ENCODE measurements at places on chromosomes 1 and 21. TPM values are rescaled to one million over a fixed set of nuclear protein-coding genes. Genes with fewer than 3 reads are reported as not detected.
A peak's percentile ranks its signal among the peaks of the same experiment; 100 is the strongest.

DNA sequence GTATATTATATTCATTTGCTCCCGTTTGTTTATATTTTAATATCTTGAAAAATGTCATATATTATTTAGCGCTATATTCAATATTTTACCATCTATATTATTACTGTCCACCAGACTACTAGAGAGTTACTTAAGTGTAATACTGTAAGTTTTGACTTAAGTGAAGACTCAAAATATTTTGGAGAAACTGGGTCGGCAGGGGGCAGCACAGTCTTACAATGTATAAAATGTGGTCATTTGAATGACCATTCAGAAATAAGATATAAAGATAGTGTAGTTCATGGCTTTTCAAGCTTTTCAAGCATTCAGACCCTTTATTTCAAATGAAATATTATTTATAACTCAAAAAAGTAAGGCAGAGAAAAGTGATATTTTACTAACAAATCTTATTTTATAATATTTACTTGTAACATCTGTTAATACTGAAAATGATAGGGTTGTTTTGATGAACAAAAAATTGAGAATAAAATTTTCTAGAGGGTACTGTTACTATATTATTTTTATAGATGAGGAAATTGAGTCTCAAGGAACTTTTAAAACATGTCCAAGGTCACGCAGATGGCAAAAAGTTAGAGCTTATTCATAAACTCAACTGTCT, 89.0 kb upstream of the SERTAD4 start:
- peak; percentile 28 for DNase-seq

DNA sequence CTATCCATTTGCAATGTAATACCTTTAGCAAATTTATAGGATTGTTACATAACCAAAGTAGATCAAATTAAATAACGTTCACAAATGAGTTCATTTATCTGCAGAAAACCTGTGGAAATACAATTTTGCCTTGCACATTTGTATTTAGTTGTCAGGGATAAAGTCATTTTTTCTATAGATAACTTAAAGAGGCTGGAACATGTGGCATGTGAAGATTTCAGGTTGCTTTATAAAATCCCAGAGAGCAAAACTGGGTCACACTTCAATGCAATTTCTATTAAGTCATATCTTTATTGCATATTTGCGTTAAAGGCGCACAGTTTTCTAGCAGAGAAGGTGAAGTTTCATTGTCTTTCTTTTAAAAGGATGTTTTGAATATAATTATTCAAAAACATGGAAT, 342.4 kb downstream of the USP25 start:
- DNase-seq: no peak

- no peak for DNase-seq
Observed at GRCh38 chr1:115282807-115283208, 55.2 kb downstream of the NGF start.

GRCh38 chr1:42163114-42163513, 1.4 kb downstream of the GUCA2A start:
- no peak for DNase-seq

DNA sequence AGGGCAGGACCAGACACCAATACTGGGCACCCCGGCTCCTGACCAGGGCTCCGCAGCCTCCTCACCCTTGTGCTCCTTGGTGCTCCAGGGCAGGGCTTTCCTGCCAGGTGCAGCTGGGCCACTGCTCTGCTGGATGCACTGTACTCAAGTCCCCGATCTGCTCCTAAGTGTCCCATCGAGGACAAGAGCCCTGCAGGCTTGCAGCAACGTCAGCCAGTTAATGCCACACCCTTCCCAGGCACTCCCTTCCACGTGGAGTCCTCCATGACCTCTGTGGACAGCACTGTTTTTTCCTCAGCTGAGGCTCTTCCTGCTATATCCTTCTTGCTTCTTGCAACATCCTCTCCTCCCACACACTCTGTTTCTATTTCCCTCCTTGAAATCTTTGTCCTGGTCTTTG, 94.0 kb upstream of the NGF start:
- DNase-seq: no peak

- DNase-seq: no peak
Observed at GRCh38 chr21:17552410-17552809, 39.6 kb downstream of the CXADR start.

FNDC10 gene
- 3.3 TPM for total RNA-seq

CHD5 gene
- total RNA-seq: 0.56 TPM

AKR7A3 gene
- 0.52 TPM for total RNA-seq

GRCh38 chr21:41877901-41878830, 978 bp downstream of the PRDM15 start:
- peak; percentile 38 for DNase-seq

DNA sequence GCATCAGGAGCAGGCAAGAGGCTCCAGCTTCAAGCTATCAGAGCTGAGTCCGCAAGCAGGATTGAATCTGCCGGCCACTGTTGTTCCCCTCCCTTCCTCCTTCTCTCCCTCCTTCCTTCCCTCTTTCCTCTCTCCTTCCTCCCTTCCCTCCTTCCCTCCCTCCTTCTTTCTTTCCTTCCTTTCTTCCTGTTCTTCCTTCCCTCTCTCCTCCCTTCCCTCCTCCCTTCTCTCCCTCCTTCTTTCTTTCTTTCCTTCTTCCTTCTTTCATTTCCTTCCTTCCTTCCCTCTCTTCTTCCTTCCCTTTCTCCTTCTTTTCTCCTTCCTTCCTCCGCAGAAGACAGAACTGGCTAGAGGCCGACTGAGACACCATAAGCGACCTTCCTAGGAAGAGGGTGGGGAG, 534.0 kb downstream of the NPHP4 start:
- DNase-seq: no peak

RNU11 gene
- not detected for total RNA-seq

XPR1 gene
- 20.0 TPM for total RNA-seq

DNA sequence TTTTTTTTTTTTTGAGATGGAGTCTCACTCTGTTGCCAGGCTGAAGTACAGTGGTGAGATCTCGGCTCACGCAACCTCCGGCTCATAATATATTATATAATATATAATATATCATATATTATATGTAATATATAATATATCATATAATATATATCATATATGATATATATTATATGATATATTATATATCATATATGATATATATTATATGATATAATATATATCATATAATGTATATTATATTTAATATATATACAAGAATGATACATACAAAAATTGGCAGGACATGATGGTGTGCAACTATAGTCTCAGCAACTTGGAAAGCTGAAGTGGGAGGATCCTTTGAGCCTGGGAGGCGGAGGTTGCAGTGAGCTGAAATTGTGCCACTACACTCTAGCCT, 1725.5 kb downstream of the MRPL39 start:
- DNase-seq: no peak

ANGPTL3 gene
- total RNA-seq: not detected

ZNF648 gene
- not detected for total RNA-seq

SLC9C2 gene
- total RNA-seq: not detected

DNA sequence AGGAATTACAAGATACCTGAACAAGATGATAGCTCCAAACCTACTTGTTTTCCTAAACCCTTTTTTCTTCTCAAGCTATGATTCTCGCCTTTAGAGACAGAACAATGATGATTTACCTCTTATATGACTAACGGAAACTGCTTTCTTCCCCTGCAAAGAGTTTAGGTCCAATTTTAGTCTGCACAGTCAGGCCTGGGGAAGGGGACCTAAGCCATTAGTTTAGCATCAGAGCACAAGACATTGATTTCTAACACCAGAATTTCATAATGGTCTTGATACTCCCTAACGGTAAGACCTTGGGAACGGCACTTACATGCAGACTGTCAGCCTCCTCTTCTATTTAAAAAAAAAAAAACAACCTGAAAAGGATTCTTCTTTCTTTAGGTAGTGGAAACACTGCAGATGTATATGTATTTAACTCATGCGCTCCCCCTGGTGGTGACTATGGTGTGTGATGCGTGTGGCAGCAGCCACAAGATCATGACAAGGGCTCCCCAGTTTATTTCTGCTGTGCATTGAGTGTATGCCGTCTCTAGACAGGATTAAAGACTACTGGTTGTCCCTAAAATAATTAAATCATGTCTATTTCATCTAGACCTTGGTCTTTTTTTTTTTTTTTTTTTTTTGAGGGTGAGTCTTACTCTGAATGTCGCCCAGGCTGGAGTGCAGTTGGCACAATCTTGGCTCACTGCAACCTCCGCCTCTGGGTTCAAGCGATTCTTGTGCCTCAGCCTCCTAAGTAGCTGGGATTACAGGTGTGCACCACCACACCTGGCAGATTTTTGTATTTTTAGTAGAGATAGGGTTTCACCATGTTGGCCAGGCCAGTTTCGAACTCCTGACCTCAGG, 37.3 kb upstream of the TMEM222 start:
- peak; percentile 79 for DNase-seq

DNA sequence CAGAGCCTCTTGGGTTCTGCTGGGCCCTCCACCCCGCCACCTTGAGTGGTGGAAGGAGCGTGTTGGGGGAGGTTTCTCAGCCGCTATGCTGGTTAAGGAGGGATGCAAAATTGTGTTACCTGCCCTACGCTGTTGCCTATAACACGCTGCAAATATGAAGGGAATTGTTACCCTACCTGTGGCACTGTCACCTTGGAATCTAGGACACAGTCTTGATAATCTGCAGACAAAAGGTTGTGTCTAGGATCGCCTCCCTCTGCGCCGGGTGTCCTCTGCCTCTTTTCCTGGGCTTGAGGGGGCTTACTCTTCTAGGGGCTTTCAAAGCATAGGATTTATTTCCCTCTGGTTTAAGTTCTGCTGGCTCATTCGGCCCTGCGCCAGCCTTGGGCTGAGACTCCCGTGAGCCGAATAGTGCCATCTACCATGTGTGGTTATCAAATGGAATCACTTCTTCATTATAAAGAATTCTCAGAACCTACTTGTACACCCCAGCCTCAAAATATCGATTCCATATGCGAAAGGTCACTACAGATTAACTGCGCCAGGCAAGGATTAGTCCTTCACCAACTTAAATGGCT, 697 bp downstream of the SLC22A15 start:
- no peak for DNase-seq

GRCh38 chr1:17274186-17275170, 25.6 kb downstream of the PADI3 start:
- DNase-seq: peak; percentile 47

AGO3 gene
- 24.5 TPM for total RNA-seq

MLLT11 gene
- total RNA-seq: 4.9 TPM

- no peak for DNase-seq
Observed at GRCh38 chr1:96837781-96838216, 116.2 kb downstream of the PTBP2 start.

DNA sequence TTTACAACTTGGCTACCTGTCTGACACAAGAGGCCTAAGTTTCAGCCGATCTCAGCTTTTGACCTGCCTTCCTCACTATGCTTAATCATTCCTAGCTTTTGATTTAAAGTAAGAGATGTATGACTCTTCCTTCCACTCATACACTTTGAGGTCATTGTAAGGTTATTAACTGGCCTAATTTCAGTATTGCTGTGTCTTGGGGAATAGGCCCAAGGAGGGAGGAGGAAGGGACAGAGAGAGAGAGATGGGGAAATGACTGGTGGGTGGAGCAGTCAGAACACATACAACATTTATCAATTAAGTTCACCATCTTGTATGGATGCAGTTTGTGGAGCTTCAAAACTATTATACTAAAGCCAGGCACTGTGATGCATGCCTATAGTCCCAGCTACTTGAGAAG, 28.3 kb upstream of the FAM20B start:
- no peak for DNase-seq

DNA sequence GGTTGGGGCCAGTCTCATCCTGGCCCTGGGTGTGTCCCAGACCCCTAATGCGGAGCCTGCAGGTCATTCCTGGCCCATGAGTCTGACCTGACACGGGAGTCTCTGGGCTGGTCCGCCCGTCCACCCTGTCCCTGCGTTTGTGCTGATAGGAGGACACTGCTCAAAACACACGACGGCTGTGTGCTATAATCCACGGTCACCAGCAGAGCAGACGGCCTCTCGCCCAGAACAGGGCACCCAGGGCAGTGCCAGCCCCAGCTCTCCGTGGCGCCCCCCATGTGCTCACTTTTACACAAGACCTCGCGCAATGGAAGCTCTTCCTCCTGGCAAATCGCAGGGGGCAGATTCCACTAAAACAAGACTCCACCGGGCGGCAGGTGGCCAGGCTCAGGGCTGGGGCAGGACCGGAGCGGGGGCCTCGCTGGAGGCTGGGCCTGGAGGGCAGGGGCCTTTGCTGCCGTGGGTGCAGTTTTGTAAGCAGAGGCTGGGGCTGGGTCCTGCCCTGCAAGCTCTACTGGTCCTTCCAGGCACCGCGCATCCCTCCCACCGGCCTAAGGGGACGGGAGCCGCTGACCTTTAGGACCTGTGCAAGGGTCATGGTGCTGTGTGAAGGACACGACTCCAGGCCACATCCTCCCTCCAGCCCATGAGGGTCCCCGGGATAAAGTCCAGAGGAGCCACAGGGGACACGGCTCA, 10.6 kb upstream of the SLC19A1 start:
- no peak for DNase-seq

SLC2A5 gene
- not detected for total RNA-seq

TMEM200B gene
- 0.90 TPM for total RNA-seq

DNA sequence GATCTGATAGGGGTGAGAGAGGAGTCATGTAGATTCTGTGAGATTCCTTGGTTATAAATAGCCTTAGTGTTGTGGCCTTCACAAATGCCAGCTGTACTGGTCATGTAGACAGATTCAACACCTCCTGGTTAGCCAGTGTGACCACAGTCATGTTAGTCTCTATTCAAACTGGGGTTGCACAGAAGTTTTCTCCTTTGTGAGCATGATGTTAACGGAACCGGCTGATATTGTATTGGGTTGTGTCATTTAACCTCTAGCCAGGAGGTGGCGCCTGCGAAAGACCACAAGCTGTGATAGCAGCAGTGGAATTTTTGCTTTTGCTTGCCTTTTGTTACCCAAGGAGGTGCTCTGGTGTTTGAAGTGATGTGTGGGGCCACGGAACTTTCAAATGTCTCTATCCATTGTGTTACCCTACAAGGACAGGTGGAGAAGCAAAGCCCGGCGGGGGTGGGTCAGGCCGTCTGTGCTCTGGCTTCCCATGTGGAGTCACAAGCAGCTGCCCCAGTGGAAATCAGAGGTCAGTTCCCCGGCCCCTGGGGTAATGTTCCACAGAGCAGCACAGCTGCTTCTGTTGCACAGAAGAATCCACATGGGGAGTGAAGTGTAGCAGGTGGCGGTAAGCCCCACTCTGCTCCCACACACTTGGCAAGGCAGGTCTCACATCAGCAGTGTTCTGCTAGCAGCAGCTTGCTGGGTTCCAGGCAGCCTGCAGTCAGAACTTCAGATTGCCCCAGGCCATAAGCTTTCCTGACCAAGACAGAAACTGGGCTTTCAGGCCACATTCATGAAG, 112.6 kb downstream of the ADAMTS1 start:
- peak; percentile 8 for DNase-seq

ODF2L gene
- 16.9 TPM for total RNA-seq

DNA sequence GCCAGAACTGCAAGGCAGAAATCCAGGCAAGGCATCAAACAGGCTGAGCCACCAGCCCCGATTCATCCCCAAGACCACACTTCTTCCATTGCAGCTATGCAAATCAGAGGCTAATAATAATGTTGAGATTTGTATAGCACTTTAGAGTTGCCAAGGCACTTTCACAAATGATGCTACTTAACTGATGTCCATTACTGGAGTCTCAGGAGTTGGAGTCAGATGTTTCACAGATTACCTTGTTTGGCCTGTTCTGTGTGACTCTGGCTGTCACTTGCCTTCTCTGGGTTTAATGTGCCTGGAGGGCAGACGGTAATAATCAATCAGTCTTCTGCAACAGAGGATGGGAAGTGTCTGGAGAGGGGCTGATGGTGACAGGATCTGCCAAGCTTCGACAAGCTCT, 40.8 kb upstream of the MPZL1 start:
- no peak for DNase-seq

ZDHHC18 gene
- total RNA-seq: 48.8 TPM

- no peak for DNase-seq
Observed at GRCh38 chr1:47635111-47635510, 197.3 kb downstream of the FOXD2 start.

All from activated naive CD8-positive, alpha-beta T cell treated with anti-CD3 and anti-CD28 coated beads for 36 hours (primary cell).